ENCODE measurements at places on chromosomes 3 and 15.
A peak's percentile ranks its signal among the peaks of the same experiment; 100 is the strongest.

DNA sequence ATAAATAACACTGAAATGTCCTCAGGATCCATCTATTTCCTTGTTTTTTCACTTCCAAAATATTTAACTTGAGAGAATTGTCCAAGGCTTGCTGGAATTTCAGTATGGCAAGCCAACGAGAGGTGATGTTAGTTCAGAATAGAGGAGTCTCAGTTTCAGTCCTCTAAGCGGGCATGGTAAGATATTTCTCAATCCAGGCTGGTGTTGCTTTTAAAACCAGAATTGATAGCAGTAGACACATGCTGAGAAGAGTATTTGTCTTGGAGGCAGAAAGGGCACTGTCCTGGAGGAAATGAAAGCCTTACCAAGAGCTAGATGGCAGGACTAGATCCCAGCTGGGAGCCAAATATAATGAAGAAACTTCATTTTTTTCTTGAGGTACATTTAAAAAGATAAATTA is 23.1 kb downstream of the PHLDB2 start:
- DNase-seq, result no peak

- DNase-seq, result no peak
These were observed 103.5 kb downstream of the UBE3A start for GRCh38 chr15:25335279-25335678.

DNA sequence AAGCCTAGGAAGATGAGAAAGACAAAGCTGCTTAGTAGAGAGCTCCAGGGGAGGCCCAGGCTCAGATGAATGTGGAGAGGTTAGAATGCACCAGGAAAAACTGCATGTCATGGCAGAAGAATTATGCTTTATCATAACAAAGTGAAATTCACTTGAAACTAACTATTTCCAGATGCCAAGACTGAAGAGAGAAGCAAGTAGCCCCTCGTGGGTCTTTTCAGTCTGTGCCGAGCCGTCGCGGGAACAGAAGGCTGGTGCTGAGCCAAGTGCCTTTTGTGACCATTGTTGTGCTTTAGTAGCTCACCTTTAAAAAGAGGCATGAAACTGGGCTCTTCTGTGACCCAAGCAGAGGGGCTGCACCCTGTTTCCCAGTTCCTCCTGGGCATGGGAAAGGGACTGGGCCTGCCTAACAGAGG is 73.2 kb downstream of the CHDH start:
- DNase-seq, result no peak

DNA sequence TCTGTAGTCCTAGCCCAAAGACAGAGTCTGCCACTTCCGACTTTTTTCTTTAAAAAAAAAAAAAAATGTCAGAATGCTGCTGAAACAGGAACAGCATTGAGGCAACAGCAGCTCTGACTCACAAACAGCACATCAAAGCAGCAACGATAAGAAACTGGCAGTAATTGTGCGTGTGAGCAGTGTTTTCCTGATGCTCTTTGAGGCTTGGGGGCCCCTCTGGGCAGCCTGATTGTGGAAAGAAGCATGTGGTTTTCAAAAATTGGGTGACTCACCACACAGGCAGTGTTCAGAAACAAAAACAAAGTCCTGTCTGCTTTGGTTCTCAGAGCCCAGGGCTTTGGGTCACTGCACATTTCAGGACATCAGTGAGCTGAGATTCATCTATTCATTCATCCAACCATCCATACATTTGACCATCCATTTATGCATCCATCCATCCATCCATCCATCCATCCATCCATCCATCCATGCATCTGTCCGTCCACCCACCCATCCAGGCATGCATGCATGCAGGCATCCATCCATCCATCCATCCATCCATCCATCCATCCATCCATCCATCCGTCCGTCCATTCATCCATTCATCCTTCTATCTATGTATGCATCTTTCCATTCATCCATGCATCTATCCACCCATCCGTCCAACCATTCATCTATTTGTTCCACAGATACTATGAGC is 308.4 kb downstream of the RPLP1 start:
- peak; percentile 85 for DNase-seq

- no peak for DNase-seq
These were observed 31.9 kb downstream of the AGTR1 start for GRCh38 chr3:148729476-148730055.

DNA sequence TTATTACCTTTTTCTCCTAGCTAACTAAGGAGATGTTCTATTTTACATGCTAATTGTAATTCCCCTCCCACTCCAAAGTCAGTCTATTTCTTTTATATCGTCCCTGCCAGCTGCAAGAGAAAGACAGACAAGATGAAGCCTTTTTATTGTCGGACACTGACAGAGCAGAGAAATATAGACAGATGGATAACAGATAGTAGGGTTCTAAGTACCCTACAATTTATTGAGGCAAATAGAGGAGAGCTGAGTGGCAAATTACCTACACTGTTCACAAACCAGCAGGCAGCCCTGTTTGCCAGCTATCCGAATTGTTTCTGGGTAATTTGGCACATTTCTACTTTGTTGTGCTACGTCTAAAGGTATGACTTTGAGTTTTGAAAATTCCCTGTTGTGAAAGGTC is 392.3 kb upstream of the ZNF717 start:
- DNase-seq, result no peak

- peak; percentile 42 for DNase-seq
These were observed 203.5 kb downstream of the RSRC1 start for GRCh38 chr3:158313338-158313927.

- DNase-seq, result no peak
These were observed 254.3 kb downstream of the TLE3 start for GRCh38 chr15:69843276-69843899.

- DNase-seq, result no peak
These were observed 3.7 kb upstream of the PLXNB1 start for GRCh38 chr3:48433472-48434118.

- no peak for DNase-seq
These were observed 130.5 kb upstream of the THRB start for GRCh38 chr3:24624938-24625681.

DNA sequence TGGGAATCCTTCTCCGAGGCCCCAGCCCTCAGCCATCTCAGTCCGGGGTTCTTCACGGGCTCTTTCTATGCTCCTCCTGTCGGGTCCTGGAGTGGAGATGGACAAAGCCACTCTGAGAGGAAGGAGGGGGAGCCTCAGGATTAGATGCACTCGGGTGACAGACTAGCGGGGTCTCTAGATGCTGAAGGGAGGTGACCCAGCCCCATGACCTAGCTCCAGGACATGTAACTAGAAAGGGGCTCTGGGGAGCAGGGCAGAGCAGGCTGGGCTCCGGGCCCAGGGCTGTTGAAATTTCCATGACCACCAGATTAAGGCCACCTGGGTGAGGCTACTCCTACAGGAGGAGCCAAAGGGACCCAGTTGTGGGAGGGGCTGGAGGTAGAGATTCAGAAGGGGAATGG is 14.8 kb upstream of the SKIC8 start:
- DNase-seq, result no peak

- DNase-seq, result no peak
These were observed 6.8 kb upstream of the RTP2 start for GRCh38 chr3:187709155-187709554.

GRCh38 chr3:124972457-124972856 is 37.9 kb upstream of the MUC13 start:
- DNase-seq, result no peak

DNA sequence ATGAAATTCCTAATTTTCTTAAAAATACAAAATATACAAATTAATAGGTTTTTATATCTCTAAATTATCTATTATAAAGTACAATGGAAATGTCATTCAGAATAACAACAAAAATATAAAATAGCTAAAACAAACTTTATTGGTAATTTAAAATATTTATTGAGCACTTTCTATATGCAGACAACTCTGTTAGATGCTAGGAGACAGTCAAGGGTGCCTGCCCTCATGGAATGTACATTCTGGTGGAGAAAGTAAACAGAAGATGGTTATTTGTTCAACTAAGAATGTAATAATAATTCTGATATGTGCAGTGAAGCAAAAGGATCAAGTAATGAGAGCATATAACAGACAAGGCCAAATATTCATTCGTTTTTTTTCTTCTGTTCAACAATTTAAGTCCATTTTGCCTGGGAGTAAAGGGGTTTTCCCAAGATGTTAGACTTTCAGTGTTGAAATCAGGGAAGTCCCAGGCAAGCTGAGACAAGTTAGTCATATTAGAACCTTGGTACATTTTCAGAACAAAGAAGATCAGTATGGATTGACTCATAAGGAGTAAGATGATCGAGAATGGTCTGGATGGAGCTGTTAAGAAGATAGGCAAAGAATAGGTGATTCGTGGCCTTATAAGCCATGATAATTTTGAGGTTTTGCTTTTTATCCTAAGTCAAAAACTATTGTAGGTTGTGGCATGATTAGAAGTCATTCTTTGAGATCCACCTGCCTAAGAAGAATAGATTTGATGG is 150.2 kb upstream of the MLF1 start:
- peak; percentile 91 for DNase-seq

- no peak for DNase-seq
These were observed 202.2 kb upstream of the CMC1 start for GRCh38 chr3:28039234-28039633.
